ENCODE measurements at places on chromosomes 16 and 17.

GRCh38 chr16:65965628-65966027, 400.9 kb upstream of the CDH5 start:
- no peak for DNase-seq

GRCh38 chr16:20803561-20804214, 2.6 kb downstream of the ERI2 start:
- no peak for DNase-seq

- no peak for DNase-seq
These were observed 34.0 kb downstream of the CCDC57 start for GRCh38 chr17:82178499-82179261.

GRCh38 chr17:40949418-40949817, 12.0 kb upstream of the KRT23 start:
- no peak for DNase-seq

DNA sequence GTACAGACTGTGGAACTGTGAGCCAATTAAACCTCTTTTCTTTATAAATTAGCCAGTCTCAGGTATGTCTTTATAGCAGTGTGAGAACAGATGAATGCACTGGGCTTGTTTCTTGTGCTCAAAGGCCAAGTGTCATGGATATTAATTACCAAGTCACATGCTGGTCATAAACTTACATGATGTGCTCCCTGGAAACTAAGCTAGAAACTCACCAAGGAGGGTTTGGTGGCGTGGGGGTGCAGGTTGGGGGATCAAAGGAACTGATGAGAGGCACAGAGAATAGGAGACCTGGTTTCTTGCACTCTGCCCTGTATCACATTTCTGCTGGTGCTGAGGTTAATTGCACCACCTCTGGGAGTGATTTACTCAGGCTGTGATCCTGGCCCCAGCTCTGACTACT, 31.2 kb upstream of the TMC5 start:
- no peak for DNase-seq

- DNase-seq, result no peak
These were observed 13.6 kb downstream of the SMG6 start for GRCh38 chr17:2289878-2290478.

- no peak for DNase-seq
These were observed 25.3 kb upstream of the FAAP100 start for GRCh38 chr17:81577278-81578000.

DNA sequence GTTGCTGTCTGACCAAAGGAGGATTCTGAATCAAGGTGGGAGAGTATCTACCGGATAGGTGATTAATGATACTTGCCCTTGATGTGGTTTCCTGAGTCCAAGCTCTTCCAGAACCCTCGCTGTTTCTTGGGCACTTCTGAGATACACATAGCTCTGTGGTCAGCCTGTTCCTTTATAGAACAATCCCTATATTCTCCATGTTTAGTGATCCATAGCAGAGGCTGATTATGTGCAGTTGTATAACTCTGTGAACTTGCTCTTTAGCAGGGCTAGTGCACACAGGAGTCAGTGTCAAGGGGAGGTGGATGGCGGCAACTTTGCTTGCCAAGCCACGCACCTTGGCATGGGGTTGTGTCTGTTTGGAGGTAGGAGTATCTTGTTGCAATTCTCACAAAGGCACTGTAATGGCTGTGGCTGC, 36.1 kb downstream of the ARL4D start:
- DNase-seq, result no peak

- no peak for DNase-seq
These were observed 12.0 kb downstream of the USP36 start for GRCh38 chr17:78828470-78829185.

GRCh38 chr17:33952425-33952824, 302.7 kb upstream of the CCL2 start:
- DNase-seq, result no peak

DNA sequence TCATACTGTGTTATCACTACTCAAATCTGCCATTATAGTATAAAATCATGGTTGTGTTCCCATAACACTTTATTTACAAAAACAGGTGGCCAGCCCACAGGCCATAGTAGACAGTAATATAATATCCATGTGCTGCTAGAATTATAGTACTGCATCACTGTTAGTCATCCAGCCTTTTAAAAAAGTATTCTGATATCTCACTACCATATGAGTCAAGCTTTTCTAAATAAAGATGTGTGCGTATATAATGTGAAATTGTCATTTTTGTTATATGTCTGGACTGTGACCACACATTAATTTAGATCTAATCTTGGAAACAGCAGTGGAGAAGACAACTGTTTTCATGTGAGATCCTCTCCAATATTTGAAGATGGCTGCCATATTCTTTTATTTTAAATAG, 1049.1 kb upstream of the GOT2 start:
- DNase-seq, result no peak

GRCh38 chr17:67570797-67571196, 146.9 kb upstream of the NOL11 start:
- no peak for DNase-seq

GRCh38 chr17:7351665-7352502, at the start of gene KCTD11:
KCTD11 (plus strand) TSS chr17:7352162.
- DNase-seq, result peak; percentile 65

GRCh38 chr16:81493755-81494433, 49.3 kb downstream of the CMIP start:
- peak; percentile 51 for DNase-seq

- no peak for DNase-seq
These were observed 50.5 kb upstream of the CHMP6 start for GRCh38 chr17:80941171-80941570.

DNA sequence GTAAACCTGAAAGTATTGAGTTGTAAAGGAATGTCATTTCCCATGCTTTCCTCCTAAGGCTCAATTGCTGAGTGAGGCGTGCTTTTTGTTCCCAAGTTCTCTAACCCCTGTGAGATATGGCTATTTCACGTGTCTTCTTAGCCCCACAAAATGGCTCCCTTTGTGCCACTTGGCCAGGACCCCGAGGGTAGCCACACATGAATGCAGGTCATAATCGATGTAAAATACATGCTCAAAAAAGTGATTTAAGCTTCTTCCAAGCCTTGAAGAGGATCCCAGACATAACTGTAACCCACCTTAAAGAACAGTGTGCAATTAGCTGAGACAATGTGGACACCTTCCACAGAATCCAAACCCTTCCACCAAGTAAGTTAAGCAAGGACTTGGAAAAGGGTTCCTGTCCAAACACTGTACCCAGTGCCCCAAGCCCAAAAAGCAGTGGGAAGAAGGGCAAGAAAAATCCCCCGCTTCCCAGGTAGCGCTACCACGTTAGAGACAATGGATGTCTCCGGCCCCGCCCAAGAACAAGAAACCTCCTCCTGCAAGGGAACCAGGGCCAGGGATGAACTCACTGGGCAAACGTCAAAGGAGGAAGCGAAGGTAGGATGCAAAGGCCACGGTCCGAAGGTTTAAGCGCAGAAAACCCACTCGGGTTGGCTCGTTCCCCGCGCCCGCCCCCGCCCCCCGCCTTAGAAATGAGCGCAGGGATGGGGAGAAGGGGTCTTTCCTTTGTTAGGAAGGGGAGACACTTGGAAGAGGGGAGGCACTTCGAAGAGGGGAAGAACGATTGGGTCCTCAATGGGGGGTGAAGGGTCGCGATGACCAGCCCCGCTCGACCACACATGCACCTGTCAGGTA, 1.2 kb downstream of the JPT1 start:
- DNase-seq, result peak; percentile 20

- DNase-seq, result no peak
These were observed 1.1 kb upstream of the RHBDL1 start for GRCh38 chr16:674214-674881.

DNA sequence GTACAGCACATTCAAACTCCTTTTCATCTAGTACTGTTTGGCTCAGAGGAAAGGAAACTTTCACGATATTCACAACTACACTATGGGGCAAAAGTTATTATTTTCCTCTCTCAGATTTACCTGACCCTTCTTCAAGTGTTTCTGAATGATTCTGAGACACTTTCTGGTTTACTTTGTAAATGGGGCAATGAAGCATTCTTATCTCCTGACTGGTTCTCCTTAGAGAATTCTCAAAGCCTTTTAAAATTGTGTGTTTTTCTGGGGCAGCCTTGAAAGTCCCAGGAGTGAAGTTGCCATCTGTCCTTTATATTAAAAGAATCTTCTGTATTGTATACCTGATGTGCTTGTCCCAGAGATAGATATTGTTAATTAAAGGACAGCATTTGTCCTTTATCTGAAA, 264.9 kb downstream of the FTO start:
- no peak for DNase-seq

- no peak for DNase-seq
These were observed 1.8 kb upstream of the TEX2 start for GRCh38 chr17:64264891-64265290.

- no peak for DNase-seq
These were observed 240.3 kb upstream of the DYNLRB2 start for GRCh38 chr16:80300456-80300855.

DNA sequence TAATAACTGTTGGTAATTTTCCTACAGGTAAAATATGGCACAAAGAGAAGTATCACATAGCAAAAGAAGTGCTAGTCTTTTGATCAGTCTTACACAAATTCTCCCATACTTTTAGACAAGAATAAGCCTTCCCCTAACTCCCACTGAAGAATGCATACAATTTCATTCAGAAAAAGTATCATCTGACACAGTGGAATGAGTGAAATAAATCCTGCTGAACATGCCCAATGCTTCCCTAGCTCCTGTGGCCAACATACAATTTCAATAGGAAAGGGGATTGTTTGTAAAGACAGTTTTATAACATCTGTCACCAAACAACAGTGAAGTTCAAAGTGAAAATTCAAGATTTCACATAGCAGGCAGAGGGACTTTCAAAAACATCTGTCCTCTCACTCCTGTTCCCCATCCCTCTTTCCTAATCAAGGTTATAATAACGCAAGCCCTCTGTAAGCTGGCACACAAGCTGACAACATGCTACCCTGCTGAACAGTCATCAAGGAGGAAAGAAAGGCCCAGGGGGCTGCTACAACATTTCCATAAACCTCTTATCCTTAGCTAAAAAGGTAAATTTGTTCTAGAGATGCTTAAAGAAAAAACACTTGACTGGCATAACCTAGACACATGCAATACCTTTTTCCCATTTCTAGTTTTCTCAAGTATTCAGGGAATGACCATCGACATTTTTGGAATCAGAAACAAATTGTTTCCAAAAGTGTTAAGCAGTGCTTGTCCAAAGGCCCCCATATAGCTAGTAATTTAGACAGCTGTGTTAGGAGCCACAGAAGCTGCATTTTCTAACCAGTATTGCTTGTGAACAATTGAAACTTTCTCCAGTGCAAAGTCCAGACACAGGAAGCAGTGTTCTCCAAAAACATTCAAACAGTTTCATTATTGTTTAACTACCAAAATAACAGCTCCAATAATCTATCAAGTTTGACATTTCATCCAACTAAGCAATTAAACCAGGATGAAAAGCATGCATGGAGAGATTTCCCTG, 11.5 kb upstream of the RFFL start:
- DNase-seq, result no peak

DNA sequence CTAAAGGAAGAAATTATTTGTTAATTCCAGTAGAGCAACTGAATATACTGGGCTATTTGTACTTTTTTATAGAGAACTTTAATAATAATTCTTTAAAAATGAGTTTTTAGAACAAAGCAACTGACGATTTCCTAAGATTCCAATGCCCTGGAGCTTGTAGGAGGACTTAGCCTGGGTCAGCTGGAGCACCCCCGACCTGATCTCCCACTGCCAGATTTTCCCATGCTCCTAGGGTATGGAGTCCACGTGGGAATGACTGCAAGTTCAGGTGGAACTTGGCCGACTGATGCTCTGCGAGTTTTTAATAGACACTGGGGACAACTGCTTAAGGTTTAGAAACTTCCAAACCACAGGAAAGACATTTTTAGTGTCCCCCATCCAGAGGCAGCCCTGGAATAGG, 25.5 kb upstream of the CACNG5 start:
- no peak for DNase-seq

- no peak for DNase-seq
These were observed 740 bp downstream of the NFATC2IP start for GRCh38 chr16:28951410-28951943.

DNA sequence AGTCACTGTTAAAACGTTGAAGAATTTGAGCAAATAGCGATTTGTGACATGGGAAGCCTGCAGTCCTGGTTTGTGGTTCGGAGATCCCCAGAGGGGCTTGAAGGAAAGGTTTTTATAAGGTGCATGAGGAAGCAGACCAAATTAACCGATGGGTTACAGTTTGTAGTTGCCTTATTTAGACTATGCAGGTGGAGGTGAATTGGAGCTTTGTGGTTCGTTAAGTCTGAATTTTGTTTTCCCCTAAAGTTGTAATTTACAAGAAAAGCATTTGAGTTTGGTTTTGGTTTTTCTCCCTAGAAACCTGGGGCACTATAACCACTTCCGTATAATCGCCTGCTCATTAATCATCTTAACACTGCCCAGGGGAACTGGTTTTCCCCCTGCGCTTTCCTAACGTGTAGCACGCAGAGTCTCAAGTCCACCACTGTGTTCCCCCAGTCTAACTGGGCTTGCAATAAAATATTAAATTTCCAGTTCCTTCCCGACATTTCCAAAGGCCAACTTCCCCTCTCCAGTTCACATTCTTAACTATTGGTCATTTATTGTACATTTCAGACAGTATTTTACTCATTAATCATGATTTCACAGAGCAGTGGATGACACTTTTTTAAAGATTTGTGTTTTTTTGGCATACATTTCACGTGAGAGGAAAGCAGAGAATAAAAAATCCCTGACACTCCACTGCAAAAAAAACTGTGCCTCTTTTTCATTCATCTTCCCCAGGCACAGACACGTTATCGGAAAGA, 932 bp downstream of the ZNF267 start:
- DNase-seq, result peak; percentile 33

GRCh38 chr16:62445909-62446308, 409.7 kb upstream of the CDH8 start:
- no peak for DNase-seq

DNA sequence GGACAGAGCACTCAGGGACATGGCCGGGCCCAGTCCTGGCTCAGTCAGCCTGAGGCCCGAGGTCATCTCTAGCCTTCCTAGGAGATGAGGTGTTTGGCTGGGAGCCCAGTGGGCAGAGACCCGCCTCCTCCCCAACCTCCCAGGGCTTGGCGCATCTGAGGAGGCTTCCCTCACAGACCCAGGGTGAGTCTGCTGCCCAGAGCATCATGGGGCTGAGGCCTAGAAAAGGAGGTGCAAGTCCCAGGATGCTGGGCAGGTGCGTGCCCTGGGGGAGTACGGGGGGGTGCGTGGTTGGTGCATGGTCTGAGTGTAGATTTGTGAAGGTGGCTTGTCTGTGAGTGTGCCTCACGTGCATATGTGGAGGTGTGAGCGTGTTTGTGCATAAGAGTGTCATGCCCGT, 4.7 kb downstream of the PDE6G start:
- no peak for DNase-seq
